ENCODE measurements at places on chromosomes 13 and 19.

DNA sequence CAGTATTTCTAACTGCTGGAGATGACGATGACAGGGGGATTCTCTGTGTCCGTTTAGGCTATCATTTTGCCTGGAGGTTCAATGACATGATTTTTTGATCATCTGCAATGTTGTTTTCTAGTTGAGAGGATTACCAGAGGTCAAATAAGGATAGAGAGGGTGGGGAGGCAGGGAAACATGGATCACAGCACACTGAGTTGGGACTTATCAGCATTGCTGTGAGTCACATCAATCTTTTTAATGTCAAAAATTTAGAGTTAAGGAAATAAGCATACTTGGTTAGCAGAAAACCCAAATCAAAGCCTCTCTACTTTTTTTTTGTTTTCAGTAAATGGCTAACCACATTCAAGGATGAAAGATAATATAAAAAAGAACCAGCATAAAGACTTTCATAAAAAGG lies 43.0 kb upstream of the CSNK1A1L start:
- no peak for DNase-seq

- no peak for DNase-seq
Observed at GRCh38 chr13:50133358-50133953, 118.2 kb downstream of the KCNRG start.

DNA sequence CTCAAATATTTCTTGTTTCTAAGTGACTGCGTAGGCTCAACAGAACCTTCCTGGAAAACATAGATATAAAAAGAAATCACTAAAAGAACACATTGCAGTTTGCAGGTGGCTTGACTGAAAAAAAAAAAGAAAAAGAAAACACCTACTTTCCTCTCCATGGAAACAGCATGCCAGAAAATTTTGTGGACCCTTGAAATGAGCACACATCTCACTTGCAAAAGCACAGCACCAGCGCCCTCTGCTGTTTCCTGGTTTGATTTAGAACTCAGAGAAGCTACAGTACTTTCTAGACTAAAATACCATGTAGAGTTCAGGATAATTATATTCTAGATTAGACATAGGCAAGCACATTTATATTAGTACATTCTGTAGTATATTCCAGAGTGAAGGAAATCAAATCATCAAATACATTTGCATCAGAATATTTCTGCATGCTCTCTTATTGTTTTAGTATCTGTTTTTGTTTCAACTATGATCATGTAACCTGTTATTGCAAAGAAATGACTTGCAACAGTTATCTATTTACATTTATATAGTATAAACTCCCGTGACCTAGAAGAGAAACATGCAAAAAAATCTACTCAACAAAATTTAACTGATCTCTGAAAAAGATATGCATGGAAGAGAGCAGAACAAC lies 22.3 kb upstream of the XPO4 start:
- peak; percentile 58 for DNase-seq

DNA sequence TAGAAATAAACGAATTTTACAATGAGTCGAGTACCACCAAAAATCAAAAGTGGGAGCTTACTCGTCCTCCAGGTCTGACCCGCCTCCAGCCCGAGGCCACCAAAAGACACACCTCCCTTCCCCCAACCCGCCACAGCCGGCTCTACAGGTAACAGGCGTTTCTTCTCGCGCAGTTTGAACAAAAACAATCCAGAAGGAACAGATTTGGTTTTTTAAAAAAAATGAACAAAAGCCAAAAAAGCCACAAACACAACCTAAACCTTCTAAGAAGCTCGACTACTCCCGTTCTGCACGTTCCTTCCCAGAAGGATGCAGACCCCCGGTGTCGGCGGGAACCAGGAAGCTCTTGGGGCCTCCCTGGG lies 671 bp downstream of the ZDHHC20 start:
- DNase-seq: peak; percentile 45

- DNase-seq: no peak
Observed at GRCh38 chr19:46124638-46125115, at the start of gene IGFL3. Gene IGFL3 (minus strand): TSS chr19:46124688. CDS start chr19:46124649, 39 bp downstream.

DNA sequence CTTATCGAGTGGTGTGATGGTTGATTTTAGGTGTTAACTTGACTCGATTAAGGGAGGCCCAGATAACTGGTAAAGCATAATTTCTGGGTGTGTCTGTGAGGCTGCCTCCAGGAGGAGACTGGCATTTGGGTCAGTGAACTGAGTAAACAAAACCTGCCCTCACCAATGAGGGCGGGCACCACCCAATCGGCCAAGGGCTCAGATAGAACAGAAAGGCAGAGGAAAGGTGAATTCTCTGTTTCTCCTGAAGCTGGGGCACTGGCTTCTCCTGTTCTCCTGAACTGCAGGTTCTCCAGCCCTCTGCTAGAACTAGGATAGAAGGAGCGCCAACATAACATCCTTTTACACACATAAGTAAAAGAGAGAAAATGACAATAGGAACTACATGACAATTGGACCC lies 35.1 kb downstream of the ESD start:
- DNase-seq: no peak

GRCh38 chr19:5093297-5093928 lies 124.5 kb downstream of the KDM4B start:
- DNase-seq: no peak

DNA sequence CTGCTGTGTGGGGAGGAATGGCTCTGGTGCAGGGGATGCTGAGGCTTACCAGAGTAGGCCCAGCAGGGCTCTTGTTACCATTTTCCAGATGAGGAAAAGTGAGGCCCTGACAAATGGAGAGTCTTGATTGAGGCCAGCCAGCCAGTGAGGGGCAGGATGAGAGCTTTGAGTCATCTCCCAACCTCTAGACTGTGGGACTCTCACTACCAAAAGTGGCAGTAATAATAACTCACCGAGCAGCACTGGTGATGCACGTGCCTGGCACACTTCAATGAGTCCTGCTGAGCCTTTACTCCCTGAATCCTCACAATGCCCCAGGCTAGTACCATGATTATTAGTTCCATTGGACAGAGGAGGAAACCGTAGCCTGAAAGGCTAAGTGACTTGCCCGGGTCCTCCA lies 7.8 kb downstream of the CIC start:
- DNase-seq: no peak

GRCh38 chr13:31982540-31982939 lies 49.0 kb upstream of the FRY start:
- no peak for DNase-seq

- no peak for DNase-seq
Observed at GRCh38 chr13:98981369-98982080, 3.7 kb upstream of the DOCK9 start.

- no peak for DNase-seq
Observed at GRCh38 chr13:50707628-50708027, 135.9 kb downstream of the DLEU7 start.

GRCh38 chr13:45928843-45929242 lies 77.3 kb upstream of the SIAH3 start:
- DNase-seq: no peak

GRCh38 chr19:44912854-44913253 lies 1.6 kb upstream of the APOC1 start:
- no peak for DNase-seq

- no peak for DNase-seq
Observed at GRCh38 chr13:51882570-51883225, 20.9 kb downstream of the CCDC70 start.

DNA sequence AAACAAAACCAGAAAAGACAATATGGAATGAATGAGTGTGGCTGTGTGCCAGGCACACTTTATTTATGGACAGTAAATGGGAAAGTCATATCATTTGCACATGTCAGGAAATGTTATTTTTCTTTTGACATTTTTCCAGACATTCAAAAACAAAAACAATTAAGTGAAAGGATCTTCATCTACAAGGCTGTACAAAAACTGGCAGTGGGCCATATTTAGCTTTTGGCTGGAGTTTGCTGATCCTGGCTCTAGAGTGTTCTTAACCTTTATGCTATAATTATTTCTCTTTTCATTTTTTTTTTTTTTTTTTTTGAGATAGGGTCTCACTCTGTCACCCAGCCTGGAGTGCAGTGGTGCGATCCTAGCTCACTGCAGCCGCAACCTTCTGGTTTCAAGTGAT lies 6.5 kb upstream of the TNFSF9 start:
- no peak for DNase-seq

DNA sequence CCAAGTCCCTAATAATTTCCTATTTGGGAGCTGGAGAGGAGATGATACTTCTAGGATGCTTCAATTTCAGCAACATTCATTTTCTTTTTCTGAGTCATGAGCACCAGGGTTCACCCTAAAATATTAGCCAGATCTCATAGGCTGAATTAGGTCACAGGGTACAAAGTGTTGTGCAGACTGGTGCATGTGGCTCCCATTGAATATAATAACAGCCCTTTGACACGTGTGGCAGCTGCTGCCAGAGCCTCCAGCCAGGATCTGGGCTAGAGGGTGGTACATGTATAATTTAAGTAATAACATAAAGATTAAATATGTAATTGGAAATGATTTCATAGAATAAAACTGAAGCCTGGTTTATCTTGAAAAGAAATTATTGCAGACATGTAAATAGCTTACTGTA lies 244.9 kb downstream of the ATP8A2 start:
- DNase-seq: no peak

DNA sequence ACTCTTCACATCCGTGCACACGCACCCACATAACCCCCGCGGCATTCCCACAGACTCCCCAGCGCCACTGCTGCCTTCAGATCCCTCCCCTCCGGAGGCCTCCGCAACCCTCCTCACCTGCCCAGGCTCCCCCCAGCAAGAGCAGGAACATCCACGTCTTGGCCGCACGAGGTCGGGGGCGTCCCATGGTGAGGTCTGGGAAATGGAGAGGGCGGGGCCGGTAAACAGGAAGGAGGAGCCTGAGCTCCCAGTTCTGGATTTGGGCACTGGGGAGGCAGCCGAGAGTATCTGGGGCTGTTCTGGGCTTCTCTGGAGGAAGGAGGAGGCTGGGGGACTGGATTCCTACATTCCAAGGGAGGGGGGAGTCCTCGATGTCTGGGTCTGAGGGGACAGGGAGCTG lies 423 bp downstream of the KLK8 start:
- DNase-seq: no peak

DNA sequence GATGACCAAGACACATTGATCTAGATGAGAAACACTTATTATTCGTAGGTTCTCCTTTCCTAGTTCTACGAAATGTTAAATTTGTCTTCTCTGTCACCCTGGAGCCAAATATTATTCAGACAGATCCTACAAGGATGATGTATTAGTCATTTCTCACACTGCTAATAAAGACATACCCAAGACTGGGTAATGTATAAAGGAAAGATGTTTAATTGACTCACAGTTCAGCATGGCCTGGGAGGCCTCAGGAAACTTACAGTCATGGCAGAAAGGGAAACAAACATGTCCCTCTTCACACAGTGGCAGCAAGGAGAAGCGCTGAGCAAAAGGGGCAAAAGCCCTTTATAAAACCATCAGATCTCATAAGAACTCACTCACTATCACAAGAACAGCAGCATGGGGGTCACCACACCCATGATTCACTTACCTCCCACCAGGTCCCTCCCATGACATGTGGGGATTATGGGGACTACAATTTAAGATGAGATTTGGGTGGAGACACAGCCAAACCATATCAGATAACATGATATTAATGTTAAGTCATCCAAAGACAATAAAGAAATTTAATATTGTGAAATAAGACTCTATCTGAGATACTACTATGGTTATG lies 1248.8 kb upstream of the SLC10A2 start:
- no peak for DNase-seq

DNA sequence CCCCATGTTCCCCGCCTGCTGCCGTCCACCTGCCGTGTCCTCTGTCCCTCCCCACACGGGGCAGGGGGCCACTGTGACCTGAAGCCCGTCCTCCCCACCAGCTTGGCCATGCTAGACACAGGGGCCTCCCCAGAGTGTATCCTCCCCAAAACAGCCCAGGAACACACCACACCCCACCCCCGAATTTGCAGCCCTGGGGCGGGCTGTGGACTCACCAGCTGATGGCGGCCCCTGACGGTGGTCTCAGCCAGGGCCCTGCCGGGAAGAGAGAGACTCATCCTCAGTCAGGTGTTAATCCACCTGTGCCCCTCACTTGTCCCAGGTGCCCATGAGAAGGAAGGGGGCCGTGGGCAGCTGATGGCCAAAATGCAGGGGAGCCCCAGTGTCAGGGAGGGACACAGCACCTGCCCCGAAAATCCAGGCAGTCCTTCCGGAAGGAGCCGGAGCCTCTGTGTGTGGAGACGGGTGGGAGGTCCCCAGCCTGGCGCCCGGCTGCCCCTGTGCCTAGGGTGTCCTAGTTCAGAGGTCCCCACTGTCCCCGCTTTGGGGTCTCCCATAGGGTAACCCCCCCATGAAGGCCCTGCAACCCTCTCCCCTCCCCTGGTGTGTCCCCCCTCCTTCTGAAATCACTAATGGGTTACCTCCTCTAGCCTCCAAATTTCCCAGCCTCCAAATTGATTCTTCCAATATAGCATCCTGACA lies 39.3 kb upstream of the TCF3 start:
- DNase-seq: no peak

- no peak for DNase-seq
Observed at GRCh38 chr13:44557986-44558385, 18.1 kb downstream of the TSC22D1 start.

GRCh38 chr19:34300962-34301361 lies 46.6 kb downstream of the GARRE1 start:
- no peak for DNase-seq

GRCh38 chr13:24313439-24313838 lies 4.1 kb downstream of the C1QTNF9 start:
- DNase-seq: no peak

DNA sequence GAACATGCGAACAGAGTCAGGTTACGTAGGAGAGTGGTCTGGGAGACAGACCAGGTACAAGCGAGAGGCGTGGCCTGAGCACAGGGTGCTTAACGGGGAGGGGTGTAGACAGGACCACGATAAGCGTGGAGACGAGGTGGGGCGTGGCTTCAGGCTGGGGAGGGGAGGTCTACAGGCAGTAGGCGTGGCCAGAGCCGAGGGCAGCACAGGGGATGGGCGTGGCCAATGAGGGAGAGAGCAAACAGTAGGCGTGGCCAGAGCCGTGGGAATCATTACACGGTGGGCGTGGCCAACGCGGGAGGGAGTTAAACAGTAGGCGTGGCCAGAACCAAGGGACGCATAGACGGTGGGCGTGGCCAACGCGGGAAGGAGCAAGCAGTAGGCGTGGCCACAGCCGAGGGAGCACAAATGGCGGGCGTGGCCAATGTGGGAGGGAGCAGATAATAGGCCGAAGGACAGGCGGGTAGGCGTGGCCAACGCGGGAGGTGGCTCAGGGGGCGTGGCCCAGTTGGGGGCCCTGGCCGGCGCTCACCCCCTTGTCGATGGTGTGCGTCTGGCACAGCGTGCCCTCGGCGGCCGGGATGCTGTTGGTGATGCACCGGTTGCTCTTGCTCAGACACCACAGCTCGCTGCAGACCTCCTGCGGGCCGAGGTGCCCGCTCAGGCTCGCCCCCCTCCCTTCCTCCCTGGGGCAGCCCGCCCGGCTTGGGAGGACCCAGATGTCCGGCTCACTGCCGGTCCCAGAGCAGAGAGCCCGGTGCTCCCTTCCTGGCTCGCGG lies 15.2 kb upstream of the MYO1F start:
- peak; percentile 89 for DNase-seq

DNA sequence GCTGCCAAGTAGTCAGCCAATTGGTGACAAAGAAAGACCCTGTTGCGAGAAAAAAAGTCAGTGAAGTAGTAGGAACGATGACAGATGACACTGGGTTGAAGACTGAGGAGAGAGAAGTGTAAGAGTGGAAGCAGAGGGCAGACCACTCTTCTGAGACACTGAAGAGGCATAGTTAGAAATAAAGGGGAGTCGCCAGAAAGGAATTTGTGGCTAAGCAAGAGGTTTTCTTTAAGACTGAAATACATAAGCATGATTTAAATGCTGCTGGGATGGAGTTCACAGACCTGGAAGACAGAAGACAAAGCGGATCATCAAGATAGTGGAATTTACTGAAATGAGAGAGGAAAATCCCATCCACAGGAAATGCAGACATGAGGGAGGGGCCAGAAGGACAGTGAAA lies 56.2 kb upstream of the USPL1 start:
- DNase-seq: no peak

Data from activated gamma-delta T cell treated with anti-CD3 and anti-CD28 coated beads, Interleukin-2, amount 50 U/mL, for 16 hours (primary cell).